ENCODE measurements at places on chromosomes 1 and 21.

GRCh38 chr1:70667494-70668170, 256.6 kb downstream of the CTH start:
- DNase-seq: no peak

GRCh38 chr1:24591781-24592180, 35.9 kb downstream of the NCMAP start:
- DNase-seq: no peak

DNA sequence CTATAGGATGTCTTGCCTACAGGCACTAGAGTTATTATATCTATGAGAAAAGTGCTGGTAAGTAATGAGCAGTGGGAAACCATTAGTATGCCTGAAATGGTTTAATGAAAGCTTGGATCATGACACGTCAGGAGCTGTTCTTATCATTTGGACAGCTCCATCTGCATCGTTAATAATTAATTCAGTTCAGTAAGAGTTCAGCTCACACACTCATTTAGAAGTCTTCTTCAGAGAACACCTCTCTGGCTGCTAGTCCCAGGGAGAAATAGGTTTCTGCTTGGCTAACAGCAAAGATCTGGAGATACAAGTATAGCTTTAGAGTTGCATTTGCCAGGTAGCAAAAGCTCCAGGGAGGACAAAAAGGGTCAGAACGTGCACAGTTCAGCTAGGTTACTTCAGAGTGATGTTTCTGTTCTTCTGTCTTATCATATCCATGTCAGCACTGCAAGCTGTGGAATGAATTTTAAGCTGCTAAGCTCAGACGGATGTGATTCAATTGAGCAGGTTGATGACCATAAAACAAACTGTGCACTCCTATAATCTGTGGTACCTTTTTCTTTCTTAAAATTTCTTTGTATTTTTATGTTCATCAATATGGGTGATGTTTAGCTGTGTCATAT, 173.6 kb downstream of the ADGRL2 start:
- DNase-seq: no peak

DNA sequence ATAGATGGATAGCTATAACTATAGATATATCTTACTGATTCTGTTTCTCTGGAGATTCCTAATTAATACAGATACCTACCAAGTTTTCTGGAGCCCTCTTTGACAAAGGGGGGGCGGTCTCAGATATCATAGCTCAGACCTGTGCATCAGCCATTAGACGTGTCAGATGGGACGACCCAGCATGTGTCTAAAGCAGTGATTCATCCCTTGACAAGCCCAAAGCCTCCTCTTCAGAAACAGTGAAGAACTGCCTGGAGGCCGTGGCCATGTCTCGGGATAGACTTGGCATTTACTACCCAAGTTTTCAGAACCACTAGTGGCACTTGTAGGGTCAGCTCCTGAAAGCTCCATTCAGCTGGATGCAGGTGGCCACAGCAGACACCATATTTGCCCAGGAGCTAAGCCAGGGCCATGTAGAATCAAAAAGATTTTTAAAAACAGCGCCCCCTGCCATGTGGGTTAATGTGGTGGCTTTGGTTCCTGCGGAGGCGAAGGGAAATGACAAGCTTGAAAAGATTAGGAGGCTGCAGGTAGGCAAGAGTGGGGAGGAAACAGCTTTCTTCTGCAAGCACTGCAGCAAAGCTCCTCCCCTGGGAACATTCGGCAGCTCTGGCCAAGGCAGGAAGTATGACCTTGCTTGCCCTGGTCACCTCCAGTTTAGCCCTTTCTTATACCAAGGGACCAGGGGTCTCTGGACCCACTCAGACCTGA, 82.2 kb downstream of the FBXO2 start:
- no peak for DNase-seq

- no peak for DNase-seq
These were observed 139.7 kb downstream of the MAGI3 start for GRCh38 chr1:113530021-113530420.
